CD14-positive monocyte (primary cell): ENCODE measurements at places on chromosomes 2 and 18.

DNA sequence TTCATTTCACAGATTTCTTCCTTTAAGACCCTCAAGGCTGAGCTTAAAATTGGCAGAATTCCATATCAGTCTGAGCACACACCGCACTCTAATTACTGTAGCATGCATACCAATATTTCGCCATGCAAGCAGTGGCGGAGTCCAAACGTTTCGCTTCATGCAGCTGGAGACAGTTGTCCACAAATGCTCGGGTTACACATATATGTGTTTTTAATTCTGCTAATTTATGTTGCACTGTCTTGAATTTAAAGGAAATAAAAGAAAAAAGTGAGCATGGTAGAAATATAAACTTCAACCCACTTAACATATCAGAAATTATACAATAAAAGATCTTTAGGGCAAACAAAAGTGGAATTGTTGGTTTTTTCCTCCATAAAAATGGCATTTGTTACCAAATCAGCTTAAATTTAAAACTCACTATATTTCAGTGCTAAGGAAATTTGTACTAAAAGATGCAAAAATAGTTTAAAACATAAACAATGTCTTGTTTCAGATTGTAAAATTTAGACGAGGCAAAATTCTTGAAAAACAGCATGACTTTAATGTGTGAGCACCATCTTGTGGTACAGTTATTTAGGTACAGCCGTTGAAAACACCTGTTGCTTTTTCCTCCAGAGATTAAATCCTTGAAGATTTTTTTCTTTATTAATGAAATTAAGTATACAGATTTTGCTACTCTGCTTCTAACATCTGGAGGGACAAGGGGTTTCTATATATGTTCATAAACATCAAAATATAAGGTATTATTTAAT lies 24.1 kb upstream of the KANSL1L start:
- DNase-seq, result peak; percentile 47

- no peak for DNase-seq
These were observed 707.9 kb upstream of the ID2 start for GRCh38 chr2:7973801-7974480.

DNA sequence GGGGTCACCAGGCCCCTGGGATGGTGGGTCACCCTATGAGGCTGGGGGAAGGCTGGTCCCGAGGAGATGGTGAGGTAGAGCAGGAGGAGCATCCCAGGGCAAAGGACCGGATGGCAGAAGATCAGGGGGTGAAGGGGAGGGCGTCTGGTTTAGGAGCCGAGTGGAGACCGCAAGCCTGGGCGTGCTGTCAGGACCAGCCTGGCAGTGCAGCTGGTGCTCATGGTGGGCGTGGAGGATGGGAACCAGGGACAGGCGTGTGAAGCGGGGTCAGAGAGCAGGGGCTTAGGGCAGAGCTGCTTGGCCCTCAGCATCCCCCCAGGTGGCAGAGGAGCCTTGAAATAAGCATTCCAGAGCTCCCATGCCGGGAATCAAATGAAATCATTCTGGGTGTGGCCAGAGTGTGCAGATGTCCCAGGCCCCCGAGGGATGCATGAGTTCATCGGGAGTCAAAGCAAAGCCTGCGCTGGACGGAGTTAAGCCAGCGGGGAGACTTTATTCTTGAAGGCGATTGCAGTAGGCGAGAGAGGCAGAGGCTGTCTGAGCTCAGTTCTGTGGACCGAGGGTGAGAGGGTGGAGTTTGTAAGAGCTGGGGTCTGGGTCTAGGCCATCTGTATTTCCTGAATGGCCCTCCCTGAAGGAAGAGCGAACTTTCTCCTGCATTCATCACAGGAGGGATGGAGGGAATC lies 33.1 kb upstream of the MBP start:
- no peak for DNase-seq

GRCh38 chr2:214378455-214379103 lies 32.3 kb upstream of the VWC2L start:
- DNase-seq, result no peak

DNA sequence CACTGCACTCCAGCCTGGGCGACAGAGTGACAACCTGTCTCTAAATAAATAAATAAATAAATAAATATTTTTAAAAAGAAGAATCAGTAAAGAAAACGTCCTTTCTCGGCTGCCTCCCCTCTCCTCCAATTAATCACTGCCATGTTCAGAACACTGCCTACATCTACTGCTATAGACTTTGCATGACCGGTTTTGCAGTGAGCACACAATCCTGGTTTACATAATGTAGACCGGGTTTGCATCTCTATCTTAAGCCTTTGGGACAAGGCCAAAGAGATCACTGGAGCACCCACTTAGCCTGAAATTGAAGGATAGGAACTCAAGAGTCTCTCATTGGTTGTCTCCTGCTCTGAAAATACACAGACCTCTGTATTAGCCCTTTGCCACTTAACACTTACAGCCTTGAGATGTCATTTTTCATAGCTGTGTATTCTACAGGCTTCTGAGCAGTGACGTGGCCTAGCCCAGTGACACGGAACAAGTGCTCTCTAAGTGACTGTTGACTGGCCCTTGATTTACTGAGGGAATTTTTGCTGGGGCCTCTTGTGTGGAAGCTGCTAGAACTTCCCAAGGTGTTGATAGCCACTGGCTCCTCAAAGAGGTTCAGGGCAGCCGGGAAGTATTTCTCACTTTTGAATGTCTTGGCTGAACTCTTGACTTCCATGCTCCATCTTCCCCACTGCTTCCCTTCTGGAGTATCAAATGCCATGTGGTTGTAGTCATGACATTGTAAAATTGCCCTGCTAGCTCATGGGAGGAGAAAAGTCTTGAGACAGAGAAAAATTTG lies 45.3 kb upstream of the CCBE1 start:
- DNase-seq, result no peak

GRCh38 chr18:9364242-9364641 lies 29.7 kb downstream of the TWSG1 start:
- no peak for DNase-seq

DNA sequence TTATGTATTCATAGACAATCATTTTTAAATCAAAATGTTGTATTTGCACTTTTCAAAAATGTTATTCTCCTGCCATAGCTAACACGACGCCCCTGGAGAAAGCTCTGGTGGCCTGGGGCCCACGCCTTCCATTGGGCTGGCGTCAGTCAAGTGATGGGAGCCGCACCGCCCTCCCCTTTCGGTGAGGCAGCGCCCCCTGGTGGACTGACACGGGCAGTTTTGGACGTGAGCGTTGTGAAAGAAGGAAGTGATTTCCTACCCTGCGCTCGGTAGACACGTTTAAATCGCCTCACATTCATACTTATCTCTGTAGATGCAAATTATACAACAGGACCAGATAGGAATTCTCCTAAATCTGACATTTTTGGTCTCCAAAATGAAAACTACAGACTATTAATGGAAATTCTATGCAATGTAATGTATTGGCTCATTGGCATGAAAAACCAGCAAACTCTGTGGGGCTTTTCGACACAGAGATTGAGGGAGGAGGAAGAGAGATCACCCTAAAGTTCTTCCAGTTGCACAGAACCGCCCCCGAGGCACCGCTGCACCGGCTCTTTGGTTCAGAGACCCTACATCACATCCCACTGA lies 326.2 kb upstream of the SOX11 start:
- no peak for DNase-seq

DNA sequence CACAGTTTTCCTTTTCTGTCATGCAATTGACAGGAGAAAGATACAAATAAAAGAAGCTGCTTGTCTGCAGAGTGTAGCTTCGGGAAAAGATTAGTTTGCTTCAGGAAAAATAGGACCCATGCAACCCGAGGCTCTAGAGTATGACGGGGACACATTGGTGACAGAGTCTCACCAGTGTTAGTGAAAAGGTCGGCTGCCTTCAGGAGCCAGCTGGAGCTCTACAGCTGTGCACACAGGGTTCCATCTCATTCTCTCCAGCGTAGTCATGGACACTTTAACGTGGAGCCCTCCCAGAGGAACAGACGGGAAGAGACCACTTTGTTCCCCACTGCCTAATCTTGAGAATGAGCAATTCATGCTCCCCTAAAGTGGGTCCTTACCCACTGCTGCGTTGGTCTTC lies 42.9 kb downstream of the FECH start:
- DNase-seq, result no peak

GRCh38 chr18:5309888-5310470 lies 14.5 kb upstream of the ZBTB14 start:
- peak; percentile 55 for DNase-seq

DNA sequence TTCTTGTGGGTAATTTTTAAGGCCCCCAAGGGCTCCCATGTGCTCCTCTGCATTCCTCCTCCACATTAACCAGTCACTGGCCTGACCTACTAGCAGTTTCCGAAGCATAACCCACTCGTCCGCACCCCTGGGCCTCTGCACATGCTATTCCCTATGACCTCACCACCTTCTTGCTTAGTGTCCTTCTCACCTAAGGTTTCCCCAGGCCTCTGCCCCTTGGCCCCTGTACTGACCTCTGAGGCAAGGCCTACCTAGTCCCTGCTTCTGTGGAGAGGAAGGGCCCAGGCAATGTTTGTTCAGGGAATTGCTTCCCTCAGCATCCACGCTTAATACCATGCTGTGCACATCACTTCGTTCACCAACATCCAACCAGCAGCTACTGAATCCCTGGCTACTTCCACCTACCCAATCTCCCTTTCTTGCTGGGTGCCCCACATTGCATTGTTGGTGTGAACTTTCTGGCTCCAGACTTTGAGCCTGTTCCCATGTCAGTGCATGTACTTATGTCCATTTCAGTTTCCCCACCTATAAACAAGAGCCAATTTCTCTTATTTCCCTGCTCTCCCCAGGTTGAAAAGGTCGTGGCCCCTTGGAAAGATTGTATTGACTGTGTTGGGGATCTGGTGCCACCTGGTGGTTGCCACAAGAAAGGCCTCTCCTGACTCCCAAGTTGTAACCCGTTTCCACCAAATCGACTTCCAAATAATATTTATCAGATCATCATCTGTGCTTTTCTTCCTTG lies 19.2 kb upstream of the TMEM177 start:
- DNase-seq, result peak; percentile 60

DNA sequence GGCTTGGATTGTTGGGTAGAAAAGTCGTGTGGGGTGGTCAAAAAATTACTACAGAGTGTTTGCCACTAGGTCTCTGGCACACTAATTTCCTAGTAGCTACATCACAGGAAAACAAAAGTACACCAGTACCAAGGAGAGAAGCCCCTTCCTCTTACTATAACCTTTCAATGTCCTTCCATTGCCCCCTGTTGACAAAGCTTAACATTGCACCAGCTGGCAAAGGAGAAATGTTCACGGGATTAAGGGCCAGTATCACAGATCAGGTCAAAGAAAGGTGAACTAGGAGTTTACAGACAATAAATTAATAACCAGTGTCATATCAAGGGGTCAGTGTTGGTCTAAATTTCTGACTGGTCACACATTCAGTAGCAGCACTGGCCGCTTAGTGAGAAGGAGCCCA lies 1139.6 kb upstream of the FAM98A start:
- DNase-seq, result no peak
